Activated naive CD4-positive, alpha-beta T cell treated with anti-CD3 and anti-CD28 coated beads, Interleukin-2, amount 10 ng/mL, durations not matched to agents 5 hours and 36 hours (primary cell): ENCODE measurements at places on chromosomes 12 and 14. TPM values are rescaled to one million over a fixed set of nuclear protein-coding genes. Genes with fewer than 3 reads are reported as not detected.

The DEPDC4 gene
- 1.8 TPM for total RNA-seq

The AMHR2 gene
- not detected for total RNA-seq

The CDC42BPB gene
- total RNA-seq = 0.46 TPM

The LRRK2 gene
- not detected for total RNA-seq

The PRPH gene
- not detected for total RNA-seq

The CBLN3 gene
- total RNA-seq = 4.5 TPM

The SDR9C7 gene
- not detected for total RNA-seq
